Fibroblast of skin of abdomen (primary cell): ENCODE measurements at places on chromosomes 3 and 15.
A peak's percentile ranks its signal among the peaks of the same experiment; 100 is the strongest.

DNA sequence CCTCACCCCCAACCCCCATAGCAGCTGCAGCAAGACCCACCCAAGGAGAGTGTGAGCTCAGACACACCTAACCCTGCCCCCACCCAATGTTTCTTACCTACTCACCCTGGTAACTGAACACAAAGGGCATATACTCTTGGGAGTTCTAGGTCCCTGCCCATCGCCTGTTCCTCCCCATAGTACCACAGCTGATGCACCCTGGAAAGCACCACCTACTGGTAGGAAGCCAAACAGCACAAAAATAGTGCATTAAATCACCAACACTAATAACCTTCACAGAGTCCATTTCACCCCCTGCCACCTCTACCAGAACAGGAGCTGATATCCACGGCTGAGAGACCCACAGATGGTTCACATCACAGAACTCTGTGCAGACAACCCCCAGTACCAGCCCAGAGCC is 245.2 kb downstream of the EFHB start:
- DNase-seq: no peak

GRCh38 chr3:45617430-45618080 is 23.0 kb downstream of the LIMD1 start:
- no peak for DNase-seq

GRCh38 chr3:143699424-143699823 is 148.8 kb downstream of the SLC9A9 start:
- no peak for DNase-seq

GRCh38 chr3:126850370-126851085 is 132.4 kb upstream of the PLXNA1 start:
- peak; percentile 87 for DNase-seq

GRCh38 chr3:66437341-66437929 is 63.4 kb downstream of the LRIG1 start:
- no peak for DNase-seq

GRCh38 chr3:5531741-5532290 is 344.3 kb downstream of the EDEM1 start:
- no peak for DNase-seq

DNA sequence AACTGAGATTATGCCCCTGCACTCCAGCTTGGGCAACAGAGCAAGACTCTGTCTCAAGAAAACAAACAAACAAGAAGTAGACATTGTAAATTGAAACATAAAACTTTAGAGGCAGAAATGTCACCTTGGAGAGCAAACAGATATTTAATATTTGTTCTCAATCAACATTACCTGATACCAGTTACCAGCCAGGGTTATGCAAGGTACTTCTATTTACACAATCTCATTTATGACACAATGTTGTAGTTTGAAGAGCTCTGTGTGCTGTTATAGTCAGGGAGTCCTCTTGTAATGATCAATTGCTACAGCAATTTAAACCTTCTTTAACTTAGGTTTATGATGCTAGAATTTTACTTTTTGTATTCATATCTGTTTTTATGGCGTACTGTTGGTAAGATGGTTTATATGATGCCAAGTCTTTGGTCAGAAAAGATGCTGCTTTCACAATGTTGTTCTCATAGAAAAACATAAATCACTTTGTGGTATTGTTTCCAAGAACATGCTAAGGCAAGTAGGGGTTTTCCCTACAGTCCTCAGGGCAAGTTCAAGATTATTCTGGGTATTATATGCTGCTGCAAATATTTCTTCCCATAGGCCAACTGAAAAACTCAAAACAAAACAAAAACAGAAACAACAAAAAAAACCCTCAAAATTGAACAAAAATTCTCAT is 173.5 kb downstream of the TNIK start:
- peak; percentile 40 for DNase-seq

- DNase-seq: no peak
These were observed 69.0 kb downstream of the ANKRD28 start for GRCh38 chr3:15728766-15729165.

DNA sequence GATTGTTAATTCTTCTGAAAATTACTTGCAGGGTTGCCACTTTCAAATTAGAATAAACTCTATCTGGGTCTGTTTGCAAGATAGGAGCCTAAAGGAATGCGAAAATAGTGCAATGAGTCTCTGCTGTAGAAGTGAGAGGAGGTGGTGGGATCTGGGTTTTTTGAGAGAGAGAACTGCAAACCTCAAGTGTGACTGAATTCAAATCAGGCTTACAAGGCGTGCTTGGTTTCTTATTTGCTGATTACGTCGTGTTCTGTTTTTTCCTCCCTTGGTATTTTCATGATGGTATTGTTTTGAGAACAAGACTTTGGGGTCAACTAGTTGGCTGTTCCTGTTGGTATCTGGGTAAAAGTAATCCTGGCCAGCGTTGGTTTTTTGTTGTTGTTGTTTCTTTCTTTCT is 490.9 kb upstream of the CFAP20DC start:
- no peak for DNase-seq

GRCh38 chr3:155663467-155664212 is 81.2 kb downstream of the PLCH1 start:
- no peak for DNase-seq

DNA sequence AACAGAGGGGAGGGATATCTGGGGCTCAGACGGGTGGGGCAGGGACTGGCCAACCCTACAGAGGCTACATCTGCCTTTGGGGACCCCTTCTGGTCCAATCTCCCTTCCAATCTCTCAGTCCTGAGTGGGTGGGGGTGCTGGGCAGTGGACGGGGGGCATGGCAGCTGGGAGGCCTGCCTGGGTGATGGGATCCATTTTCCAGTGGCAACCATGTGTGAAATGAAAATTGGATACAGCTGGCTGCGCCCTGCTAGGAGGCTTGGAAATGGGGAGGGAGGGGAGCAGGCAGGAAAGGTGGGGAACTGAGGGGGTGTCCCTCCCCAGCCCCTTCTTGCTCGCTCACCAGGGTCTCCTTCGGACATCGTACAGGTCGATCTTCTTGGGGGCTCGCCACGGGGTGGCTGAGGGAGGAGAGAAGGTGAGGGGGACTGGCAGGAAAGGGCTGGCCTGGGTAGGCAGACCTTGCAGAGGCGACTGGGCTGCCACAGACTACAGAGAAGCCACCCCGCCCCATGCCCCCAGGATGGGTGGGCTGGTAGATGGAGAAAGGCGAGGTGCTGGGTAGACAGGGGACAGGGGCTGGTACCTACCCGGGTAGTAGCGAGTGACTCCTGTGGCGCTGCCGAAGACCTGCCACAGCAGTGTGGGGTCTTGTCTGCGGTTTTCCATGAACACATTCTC is 21.2 kb upstream of the TMEM115 start:
- no peak for DNase-seq

GRCh38 chr3:187551416-187551815 is 118.8 kb downstream of the SST start:
- peak; percentile 66 for DNase-seq
